ENCODE measurements at places on chromosomes 1 and 21.

GRCh38 chr1:167219194-167219593 lies 1.5 kb upstream of the POU2F1 start:
- DNase-seq, result no peak

DNA sequence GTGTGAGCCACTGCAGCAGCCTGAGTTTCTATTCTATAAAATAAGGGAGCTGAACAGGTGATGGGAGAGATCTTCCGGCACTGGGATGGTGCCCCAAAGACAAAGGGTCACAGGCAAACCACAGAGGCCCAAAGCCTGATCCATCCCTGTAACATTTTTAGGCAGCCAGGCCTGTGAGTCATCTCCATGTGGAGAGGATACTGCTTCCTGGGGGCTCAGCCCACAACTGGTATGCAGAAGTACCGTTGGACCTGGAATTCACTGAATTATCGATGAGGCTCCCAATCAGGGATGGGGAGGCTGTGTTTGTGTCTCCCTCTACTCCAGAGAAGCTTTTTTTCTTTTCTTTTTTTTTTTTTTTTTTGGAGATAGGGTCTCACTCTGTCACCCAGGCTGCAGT lies 48.8 kb upstream of the WASF2 start:
- DNase-seq, result peak; percentile 55

GRCh38 chr1:89457046-89457445 lies 67.6 kb upstream of the LRRC8B start:
- no peak for DNase-seq

GRCh38 chr1:79235301-79236002 lies 228.9 kb upstream of the ADGRL4 start:
- no peak for DNase-seq

- DNase-seq, result no peak
Measured at GRCh38 chr1:171898941-171899340, 57.6 kb downstream of the DNM3 start.

DNA sequence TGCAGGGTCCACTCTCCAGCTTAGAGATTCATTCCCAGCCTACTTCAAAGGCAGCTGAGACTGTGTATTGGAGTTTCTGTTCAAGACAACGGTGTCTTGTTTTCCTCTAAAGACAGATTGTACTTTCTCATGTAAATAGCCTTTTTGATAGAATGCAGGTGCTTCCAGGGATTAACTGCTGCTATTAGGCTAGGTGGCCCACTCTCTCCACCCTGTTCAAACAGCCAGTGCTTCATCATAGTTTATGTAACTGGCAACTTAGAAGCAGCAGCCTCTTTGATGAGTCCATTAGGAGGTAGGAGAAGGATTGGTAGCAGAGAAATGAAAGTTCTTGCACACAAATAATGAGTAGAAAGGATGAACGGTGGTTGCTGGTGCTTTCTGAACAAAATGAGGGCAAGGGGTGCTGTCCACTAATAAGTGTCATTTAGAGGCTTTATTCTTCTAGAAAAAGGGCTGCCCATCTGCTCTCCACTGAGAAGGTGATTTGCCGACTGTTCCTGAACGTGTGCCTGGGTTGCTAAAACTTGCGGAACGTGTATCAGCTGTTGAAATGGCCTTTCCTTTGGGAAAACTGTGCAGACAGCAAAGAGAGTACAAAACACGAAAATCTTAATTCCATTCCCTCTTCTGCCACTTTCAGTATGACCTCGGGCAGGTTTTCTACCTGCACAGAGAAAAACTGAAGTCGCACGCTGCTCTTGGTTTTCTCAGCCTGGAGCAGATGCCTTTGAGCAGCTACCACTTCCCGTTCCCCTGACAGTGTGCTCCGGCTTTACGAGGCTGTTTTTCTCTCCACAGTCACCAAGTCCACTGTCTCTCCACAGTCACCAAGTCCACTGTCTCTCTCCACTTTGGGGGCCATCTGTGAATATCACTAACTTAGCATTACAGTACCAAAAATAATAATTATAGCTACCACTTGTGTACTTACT lies 228.9 kb downstream of the KIF26B start:
- DNase-seq, result no peak

- DNase-seq, result no peak
Measured at GRCh38 chr1:92797297-92797696, 12.4 kb upstream of the EVI5 start.

- no peak for DNase-seq
Measured at GRCh38 chr1:100387657-100388350, 35.5 kb downstream of the CDC14A start.

DNA sequence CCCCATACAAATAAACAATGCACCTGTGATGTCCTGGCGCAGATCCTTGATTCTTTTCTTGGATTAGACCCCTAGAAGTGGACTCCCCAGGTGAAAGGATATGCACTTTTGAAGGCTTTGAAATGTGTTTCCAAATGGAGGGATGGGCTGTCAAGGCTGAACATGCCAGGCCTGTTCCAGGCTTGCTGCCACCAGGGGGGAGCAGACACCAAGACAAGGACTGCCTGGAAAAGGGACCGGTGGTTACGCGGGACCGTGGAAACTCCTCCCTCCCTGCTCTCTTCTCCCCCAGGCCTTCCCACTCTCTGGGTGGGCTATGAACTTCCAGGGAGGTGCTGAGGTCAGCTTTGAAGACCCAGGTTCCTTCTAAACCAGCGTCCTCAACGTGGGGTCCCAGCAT lies 12.7 kb downstream of the C1QB start:
- DNase-seq, result no peak

- no peak for DNase-seq
Measured at GRCh38 chr21:14989359-14989758, 75.4 kb downstream of the NRIP1 start.

- DNase-seq, result no peak
Measured at GRCh38 chr1:209775678-209776077, 8.7 kb downstream of the C1orf74 start.

Data from fibroblast of skin of left quadriceps (primary cell).